ENCODE measurements at places on chromosomes 1 and 21.

DNA sequence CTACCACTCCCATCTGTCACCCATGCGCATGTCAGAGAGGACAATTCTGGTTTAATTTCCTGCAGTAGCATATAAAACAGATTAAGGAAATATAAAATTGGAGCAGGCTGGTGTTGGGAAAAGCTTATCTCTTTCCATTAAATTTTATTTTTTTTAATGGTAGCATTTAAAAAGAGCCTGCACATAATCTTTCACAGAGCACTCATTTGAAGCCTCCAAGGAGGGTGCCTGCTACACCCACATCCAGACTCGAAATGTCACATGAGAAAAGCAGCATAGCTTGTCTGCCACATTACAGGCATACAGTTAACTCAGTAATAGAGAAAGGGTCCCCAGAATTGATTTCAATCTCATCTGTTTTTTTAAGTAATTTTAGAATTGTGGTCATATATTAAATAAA is 599.0 kb downstream of the KIF26B start:
- DNase-seq, result no peak

DNA sequence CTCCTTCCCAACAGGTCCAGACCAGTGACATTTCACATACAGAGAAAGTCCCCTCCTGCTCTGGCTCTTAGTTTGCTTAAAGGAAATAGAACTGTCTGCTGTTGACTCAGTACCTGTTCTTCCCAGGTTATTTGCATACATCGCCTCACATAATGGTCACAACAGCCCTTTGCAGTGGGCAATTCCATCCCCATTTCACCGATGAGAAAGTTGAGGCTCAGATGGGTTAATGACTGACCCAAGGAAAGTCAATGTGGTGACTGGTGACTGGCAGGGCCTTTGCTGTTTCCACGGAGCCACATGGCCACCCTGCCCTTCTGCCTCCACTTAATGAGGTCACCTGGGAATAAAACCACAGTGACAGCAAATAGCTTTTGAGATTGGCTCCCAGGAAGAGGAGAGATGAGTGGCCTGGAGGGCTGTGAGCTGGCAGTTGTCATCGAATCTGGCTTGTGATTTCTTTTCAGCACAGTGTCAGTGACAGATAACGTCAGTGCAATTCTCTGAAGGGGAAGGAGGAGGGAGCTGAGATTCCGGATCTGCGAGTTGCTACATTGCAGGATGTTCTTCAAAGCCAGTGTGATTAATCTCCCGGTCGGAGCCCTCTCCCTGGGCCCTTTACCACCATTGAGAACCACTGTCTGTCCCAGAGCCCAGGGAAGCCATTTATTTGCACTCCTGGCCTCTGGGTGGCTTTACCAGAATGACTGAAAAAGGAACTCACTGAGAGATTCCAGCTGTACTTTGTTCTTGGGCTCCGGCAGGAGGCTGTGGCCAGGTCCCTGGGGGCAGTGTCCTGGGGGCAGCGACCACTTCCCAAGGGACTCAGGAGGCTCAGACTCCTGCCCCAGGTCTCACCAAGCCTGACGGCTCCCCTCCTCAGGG is 117.2 kb downstream of the CNIH3 start:
- DNase-seq, result no peak

- no peak for DNase-seq
These were observed 104.4 kb downstream of the CACHD1 start for GRCh38 chr1:64574301-64574700.

GRCh38 chr1:71033136-71033535 is 14.5 kb downstream of the PTGER3 start:
- DNase-seq, result no peak

Data from activated CD4-positive, CD25-positive, alpha-beta regulatory T cell (primary cell).